ENCODE measurements at places on chromosomes 6 and 20. TPM values are rescaled to one million over a fixed set of nuclear protein-coding genes. Genes with fewer than 3 reads are reported as not detected.

DNA sequence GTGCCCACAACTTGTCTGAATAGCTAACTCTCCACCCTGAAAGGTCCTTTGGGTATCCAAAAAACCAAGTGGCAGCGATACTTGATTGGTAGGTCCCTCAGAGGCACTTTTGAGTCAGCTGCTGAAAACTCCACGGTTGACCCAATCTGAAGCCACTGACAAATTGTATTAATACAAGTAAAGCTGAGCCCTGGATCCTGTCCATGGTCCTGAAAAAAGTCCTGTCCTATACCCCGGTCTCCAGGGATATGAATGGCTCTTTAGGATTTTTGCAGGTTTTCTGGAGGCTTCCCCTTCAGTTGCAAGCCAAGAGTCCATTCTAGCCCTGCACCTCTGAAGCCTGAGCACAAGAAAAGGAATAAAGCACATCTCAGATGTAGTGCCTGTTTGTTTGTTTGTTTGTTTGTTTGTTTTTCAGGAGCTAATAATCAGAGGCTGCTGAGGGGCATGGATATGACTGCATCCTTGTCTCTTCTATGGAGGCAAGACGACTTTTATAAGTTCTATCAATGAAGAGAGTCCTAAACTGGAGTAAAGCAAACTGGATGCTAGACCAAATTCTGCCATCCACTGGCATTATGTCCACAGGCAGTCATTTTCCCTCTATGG lies 1.7 kb upstream of the SLC12A5 start:
- H3K4me3 ChIP-seq, result no peak overlapping the region
- H3K27me3 ChIP-seq, result peaks cover 82% of the 10 kb centered on the region
- H3K27ac ChIP-seq, result peak overlapping the region; percentile 27
- no peak for DNase-seq
- H3K4me1 ChIP-seq, result peaks cover 3% of the 10 kb centered on the region
- H3K36me3 ChIP-seq, result peaks cover 1% of the 10 kb centered on the region

DNA sequence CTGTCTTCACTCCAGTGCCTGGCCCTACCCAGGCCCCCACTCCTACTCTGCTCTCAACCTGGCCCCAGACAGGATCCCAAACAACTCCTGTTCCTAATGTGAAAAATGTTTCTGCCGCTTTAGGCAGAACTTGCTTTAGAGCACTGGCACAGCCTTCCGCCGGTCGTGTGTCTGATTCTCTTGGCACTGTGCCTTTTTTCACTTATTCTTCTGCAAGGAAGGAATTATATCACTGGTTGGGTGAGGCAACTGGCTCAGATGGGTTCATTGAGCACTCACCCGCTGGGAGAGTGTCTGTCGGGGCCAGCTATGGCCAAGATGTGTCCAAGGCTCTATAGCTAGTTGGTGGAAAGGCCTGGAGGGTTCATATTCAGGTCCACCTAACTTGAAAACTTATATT lies 33.6 kb upstream of the HLA-A start:
- H3K27me3 ChIP-seq, result peaks cover 18% of the 10 kb centered on the region
- H3K4me1 ChIP-seq, result peaks cover 5% of the 10 kb centered on the region
- no peak for DNase-seq
- no peak overlapping the region for H3K4me3 ChIP-seq
- no peaks in the 10 kb centered on the region for H3K36me3 ChIP-seq

DNA sequence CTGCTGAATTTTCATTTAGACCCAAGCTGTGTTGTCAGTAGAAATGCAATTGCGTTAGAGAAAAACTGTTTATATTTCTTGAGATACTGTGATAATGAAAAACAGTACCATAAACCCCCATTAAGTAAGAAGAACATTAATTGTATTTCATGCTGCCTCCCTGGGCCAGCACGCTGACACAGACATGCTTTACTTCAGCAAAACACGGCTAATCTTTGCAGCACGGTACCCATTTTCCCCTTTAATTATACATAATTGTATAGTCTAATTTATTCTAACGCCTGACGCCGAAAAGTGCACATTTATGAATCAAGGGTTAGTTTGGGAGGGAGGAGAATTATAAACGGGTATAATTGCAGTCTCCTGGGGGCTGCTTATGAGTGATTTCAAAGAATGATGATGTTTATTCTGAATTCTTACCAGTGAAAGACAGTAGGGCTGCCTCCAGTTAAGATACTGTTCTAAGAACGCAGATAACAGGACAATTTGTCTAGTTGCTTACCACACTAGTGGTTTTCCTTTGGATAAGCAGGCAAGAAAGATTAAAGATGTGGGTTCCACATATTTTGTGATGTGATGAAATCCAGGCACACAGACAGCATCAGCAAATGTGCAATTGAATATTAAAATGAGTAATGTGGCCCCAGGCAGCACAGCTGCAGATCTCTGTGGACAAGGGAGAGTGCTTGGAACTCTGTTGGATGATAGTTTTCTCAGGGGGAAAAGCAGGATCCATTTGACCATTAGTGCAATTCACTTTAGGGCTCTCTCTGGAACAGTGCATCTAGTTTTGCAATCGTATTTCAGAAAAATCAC lies 4.7 kb upstream of the SULF2 start:
- H3K27me3 ChIP-seq, result peaks cover 23% of the 10 kb centered on the region
- H3K4me3 ChIP-seq, result no peak overlapping the region

DNA sequence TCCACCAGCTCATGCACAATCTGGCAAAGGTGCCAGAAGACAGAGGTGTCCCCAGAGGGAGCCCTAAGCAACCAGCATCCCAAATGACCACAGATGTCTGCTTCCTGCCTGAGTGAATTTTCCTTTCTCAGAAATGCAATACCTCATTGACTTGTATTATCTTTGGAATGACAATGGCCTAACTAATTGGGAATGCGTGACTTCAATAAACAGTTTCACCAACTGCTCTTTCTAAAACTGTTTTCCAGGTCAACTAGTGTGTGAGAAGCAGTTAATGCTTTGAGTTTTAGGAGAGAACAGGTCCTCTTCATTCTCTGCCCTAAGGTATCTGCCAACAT lies 108.9 kb upstream of the SNX9 start:
- DNase-seq, result no peak
- peak overlapping the region; percentile 16 for H3K27ac ChIP-seq
- H3K4me3 ChIP-seq, result no peak overlapping the region
- H3K4me1 ChIP-seq, result no peaks in the 10 kb centered on the region

KCNG1 gene
- total RNA-seq, result 1.0 TPM

IP6K3 gene
- total RNA-seq, result not detected

GRCh38 chr6:100382767-100383195 lies 81.9 kb downstream of the SIM1 start:
- H3K36me3 ChIP-seq, result no peaks in the 10 kb centered on the region
- no peak for DNase-seq
- no peak overlapping the region for H3K27ac ChIP-seq
- H3K27me3 ChIP-seq, result no peaks in the 10 kb centered on the region
- H3K4me3 ChIP-seq, result no peak overlapping the region
- no peaks in the 10 kb centered on the region for H3K4me1 ChIP-seq

DNA sequence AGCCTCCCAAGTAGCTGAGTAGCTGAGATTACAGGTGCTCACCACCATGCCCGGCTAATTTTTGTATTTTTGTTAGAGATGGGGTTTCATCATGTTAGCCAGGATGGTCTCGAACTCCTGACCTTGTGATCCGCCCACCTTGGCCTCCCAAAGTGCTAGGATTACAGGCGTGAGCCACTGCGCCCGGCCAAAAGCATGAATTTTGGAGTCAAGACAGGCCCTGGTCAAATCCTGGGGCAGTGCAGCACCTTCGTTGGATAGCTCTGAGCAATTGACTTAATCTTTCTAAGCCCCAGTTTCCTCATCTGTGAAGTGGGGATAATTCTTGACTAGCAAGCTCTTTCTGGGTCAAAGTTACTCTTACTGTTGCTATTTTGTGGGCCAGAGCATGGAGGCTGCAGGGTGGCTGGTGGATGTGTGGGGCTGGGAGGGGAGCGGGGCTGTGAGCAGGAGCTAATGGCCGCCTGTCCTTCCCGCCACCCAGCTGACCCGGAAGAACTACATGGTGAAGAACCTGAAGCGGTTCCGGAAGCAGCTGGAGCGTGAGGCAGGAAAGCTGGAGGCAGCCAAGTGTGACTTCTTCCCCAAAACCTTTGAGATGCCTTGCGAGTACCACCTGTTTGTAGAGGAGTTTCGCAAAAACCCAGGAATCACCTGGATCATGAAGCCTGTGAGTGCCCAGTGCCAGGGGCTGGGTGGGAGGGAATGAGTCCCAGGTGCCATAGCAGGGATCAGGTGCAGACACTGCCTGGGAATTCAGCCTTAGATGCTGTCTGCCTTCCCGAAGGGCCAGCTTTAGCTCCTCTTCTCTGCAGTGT lies 39.0 kb downstream of the TTLL9 start:
- H3K4me1 ChIP-seq, result no peaks in the 10 kb centered on the region
- no peak for DNase-seq
- no peaks in the 10 kb centered on the region for H3K36me3 ChIP-seq

DNA sequence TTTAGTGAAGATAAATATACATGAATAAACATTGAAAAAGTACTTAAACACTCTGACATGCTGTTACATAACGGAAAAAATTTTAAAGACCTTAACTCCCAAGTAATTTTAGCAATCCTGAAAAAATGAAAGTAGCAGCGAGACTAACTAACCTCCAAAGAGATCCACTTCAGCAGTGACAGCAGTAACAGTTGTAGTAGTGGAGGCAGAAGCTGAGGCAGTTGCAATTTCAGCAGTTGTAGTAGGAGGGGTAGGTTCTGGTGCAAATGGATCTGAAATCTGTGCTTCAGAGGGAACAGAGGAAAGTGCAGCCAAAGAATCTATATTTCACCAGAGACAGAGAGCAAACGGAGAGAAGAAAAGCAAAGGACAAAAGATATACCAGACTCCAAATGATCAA lies 88.8 kb downstream of the PRSS35 start:
- DNase-seq, result no peak
- no peaks in the 10 kb centered on the region for H3K27me3 ChIP-seq
- H3K36me3 ChIP-seq, result no peaks in the 10 kb centered on the region
- H3K27ac ChIP-seq, result no peak overlapping the region
- H3K4me3 ChIP-seq, result no peak overlapping the region
- no peaks in the 10 kb centered on the region for H3K4me1 ChIP-seq
